Adipocyte (in vitro differentiated cells): ENCODE measurements at places on chromosomes 7 and 10.

DNA sequence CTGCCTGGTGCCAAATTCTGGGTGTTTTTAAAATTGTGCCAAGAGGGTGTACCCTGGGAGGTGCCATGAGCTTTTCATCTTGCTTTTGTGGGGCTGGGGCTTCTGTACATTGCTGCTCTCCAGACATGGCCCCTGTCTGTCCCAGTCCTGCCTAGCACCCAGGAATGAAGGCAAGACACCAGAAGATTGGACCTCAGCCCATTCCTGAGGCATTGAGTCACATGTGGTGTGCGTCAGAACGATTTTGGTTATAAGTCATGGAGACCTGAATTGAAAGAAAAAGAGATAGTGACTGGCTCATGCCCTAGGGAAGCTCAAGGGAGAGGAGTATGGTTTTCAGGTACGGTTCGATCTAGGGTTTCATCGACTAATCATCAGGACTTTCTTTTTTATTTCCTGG lies 493.2 kb downstream of the TYW1 start:
- no peak for DNase-seq

- no peak for DNase-seq
These were observed 7.8 kb downstream of the PTF1A start for GRCh38 chr10:23199768-23200511.

- no peak for DNase-seq
These were observed 39.1 kb downstream of the CDK6 start for GRCh38 chr7:92797284-92797683.

GRCh38 chr10:93090619-93091018 lies 16.9 kb downstream of the CYP26A1 start:
- no peak for DNase-seq

DNA sequence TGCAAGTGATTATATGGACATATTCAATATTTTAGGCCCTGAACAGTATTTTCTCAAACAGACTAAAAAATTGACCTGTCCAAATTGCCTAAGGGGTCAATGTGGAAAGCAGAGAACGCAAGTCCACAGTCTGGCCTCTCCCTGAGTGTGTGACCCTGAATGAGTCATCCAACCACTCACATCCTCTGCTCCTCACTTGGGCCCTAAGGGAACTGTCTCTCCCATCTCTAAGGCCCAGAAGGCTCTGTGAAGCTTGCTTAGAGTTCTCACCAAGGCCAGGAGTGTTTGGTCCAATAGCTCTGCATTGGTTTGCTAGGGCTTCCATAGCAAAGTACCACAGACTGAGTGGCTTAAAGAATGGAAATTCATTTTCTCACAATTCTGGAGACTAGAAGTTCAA lies 155.1 kb downstream of the LSM5 start:
- DNase-seq, result no peak

- no peak for DNase-seq
These were observed 42.1 kb downstream of the PPP1R9A start for GRCh38 chr7:94949532-94949931.

DNA sequence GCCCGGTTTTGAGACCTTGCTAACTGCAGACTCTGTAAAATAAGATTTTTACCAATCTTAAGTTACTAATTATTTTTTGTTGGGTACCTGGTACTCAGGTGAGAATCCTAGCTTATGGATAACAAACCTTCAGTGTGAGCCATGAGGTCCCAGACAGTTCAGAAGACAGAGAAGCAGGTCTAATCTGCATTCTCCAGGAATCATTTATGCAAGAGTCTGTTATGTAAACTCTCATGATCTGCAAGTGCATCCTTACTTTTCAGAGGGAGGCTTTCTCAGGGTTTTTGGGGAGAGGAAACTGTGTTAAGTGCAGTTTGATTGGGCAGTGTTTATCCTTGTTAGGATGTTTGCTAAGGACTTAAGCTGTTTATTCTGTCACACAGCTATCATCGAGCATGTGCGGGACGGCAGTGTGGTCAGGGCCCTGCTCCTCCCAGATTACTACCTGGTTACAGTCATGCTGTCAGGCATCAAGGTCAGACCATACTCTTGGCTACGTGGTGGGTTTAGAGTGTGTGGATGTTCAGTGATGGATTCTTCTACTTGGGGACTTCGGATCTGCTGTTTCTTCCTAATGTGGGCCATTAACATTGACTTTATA lies 50.2 kb downstream of the SND1 start:
- DNase-seq, result no peak

DNA sequence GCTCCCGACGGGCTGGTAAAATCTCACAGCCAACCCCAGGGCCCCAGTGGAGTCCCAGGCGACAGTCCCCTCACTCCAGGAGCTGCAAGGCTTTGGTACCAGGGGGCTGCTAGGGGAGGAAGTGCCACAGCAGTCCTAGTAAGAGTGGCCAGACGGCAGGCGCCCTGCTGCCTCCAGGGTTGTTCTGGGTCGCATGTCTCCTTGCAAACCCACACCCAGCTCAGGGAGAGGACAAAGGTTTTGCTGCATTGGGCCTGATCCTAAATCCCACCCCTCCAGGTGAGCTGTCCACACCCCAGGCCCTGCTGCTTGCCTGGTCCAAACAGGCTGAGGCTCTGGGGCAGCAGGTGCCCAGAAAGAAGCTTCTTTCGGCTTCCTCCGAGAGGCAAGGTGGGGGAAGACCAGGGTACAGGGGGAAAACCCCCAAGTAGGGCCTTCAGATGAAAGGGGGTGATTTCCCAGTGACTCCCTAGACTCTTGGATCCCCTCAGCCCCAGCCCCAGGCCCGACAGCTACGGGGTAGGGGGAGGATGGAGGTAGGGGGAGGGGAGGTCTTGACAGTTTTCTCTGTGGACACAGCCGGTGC lies 4.2 kb upstream of the KCP start:
- no peak for DNase-seq

DNA sequence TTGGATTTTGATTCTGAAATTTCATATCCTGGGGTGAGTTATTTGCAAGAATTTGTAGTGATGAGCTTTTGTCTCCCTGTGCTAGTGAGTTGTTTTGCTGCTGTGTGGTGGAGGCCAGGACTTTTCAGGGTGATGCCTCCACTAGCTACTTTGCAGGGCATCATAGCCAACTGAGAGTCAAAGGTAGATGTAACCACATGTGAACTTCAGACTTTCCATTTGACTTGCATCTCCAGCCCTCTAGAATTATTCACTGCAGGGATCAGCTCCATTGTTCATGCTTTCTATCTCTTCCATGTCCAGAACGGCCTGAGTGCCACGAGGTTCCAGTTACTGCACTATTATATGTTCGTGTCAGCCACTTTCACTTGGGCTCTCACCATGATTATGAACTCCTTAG lies 534.3 kb downstream of the GRM8 start:
- no peak for DNase-seq

DNA sequence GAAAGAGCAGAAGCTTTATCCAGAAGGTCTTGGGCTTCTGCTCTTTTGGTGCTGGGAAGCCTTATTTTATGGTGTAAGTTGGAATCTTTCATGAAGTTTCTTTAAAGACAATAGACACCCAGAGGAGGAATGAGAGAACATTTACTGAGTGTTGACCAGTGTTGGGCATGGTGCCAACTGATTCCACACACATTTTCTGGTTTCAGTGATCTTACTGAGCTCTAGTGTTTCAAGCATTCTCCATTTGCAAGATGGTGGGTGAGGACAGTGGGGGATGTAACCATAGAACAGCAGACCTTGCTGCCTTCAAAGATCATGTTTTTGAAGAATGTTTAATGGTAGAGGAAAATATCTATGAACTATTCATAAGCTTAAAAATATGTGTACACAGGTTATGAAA lies 114.6 kb downstream of the LRMDA start:
- peak; percentile 12 for DNase-seq

DNA sequence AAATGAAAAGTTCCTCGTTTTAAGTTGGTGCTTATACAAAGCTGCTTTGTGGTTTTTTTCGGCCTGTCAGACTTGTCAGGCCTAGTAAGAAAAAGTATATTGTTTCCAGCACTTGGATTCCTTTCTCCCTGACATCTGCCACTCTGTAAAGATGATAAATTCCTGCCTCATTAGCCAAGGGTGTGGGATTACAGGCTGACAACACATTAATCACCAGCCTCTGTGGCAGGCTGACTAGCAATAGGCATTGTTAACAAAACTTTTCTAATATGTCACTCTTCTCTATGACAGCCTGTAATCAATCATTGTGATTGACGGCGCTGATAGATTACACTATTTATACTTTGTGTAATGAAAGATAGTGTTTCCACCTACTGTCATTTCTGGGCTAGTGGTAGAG lies 682.5 kb downstream of the LRMDA start:
- no peak for DNase-seq

- DNase-seq, result no peak
These were observed 165.9 kb downstream of the DNAJB6 start for GRCh38 chr7:157502701-157503111.

DNA sequence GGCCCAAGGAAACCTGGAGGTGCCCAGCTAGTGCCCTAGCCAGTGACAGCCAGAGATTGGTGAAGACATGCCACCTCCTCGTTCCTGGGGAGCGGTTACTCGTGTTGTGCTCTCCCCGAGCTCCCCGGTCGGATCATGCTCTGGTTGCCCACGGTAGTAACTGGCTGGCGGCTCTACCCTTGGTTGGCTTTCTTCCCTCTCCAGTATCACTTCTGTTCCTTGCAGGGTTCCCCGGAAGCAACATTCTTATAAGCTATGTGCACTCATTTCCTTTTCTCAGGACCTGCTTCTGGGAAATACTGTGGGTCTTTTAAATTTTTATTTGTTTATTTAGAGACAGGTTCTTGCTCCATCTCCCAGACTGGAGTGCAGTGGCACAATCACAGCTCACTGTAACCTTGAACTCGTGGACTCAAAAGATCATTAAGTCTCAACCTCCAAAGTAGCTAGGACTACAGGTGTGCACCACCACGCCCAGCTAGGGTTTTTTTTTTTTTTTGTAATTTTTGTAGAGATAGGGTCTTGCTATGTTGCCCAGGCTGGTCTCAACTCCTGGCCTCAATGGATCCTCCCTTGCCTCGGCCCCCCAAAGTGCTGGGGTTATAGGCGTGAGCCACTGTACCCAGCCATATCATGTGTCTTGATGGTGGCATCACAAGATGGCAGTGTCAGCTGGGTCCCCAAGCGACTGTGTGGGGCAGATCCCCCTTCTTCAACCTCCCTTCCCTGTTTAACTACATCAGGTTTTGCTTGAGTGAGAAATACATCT lies 6.9 kb upstream of the CALHM1 start:
- DNase-seq, result no peak

GRCh38 chr10:77541247-77541646 lies 96.4 kb downstream of the KCNMA1 start:
- DNase-seq, result no peak

DNA sequence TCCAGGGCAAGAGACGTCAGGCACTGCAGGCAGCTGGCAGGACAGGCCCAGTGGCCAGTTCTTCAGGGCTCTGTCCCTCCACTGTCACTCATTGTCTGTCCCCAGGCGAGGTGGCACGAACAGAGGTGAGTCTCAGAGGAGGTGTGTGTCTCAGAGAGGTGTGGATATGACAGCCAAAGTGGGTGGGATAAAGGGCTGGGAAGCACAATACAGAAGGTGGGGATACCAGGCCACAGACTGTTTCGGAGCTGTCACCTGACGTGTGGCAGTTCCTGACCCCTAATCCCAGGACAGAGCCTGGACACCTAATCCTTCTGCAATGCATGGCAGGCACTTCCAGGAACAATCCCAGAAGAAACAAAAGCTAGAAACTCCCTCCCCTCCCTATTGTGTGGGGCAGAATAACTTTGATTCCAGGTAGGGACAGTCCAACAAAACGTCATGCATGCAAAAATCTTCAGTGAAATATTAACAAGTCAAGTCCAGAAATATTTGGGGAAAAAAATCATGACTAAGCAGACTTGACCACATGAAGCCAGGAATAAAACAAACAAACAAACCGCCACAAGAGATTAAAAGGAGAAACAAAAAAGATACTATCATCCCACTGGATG lies 11.6 kb downstream of the KLRG2 start:
- peak; percentile 66 for DNase-seq

- DNase-seq, result no peak
These were observed 44.9 kb downstream of the MKLN1 start for GRCh38 chr7:131372554-131372953.

- DNase-seq, result peak; percentile 41
These were observed 97.1 kb downstream of the CREB5 start for GRCh38 chr7:28509251-28510025.

DNA sequence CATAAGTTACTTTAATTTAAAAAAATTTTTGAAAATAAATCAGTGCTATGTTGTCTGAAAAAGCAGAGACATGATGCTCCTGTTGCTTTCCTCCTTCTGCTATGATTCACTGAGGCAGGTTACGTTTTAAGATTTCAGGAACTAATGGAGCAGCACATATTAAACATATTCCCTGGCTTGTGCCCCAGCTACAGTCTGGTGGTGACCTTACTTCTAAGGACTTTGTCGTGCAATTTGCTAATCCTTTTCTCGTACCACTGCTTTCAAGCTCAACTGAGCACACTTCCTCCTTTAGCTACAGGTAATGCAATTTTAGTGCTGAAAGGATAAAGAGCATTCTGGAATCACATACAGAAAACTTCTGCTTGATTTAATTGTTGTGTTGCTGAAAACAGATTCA lies 16.2 kb upstream of the PRR15 start:
- no peak for DNase-seq

DNA sequence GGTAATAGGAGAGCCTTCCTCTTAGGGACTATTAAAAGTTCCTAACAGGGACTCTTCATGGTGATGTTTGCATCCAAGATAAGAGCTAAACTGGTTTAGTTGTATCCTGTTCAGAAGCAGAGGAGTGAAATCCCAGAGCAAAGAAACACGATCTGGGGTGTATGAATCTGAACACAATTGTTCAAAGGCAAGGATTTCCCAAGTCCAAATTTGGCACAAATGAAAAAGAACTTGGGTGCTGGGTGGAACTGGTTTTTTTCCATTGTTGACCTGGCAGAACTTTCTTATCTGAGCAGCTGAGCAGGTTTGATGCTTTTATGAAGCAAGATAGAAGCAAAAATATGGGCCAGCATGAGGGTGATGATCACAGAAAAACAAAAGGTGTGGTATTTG lies 6.0 kb downstream of the AGFG2 start:
- peak; percentile 54 for DNase-seq

DNA sequence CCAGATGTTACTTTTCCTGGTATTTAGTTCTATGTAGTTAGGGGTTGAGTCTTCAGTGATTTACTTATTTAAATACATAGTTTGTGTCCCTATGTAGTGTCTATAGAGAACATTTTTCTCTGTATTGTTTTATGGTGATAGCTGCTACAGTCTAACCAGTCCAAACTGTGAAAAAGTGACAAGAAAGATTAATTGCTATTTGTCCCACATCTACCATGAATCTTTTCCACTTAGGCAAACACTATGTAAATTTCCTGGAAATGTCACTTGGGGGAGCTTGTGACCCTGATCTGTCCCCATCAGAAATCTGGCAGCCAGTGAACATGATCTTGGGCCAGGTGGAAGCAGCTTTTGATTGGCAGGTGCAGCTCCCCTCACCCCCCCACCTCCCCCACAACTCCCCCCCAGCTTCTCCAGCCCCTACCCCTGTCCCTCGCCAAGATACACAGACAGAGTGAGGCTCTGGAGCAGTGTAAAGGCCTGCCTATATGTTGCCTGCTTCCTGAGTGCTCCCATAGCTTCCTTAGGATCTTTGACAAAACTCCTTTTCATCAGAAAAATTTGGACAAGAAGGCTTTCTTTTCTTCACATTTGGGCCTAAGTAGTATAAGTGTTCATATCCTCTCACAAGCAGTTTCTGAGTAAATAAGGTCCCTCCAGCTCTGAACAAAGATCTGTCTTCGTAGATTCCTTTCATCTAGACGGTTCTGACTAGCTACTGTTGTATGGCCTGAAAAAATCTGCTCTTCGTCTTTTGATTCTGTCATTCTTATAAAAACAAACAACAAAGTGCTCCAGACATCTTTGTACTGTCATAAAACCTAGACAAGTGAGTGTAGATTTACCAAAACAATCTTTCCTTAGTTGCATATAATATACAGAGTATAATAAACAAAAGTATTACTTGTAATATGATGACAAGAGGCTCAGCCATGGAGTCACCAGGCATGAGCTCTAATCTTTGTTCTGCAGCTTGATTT lies 31.5 kb upstream of the SLC13A1 start:
- DNase-seq, result no peak
